Heart right ventricle (tissue), 16 donors: ENCODE measurements at places on chromosomes 12 and 14. TPM values are rescaled to one million over a fixed set of nuclear protein-coding genes. Genes with fewer than 3 reads are reported as not detected.
A peak's percentile ranks its signal among the peaks of the same experiment; 100 is the strongest.

The HOXC11 gene
- not detected for polyA plus RNA-seq

The C1QL4 gene
- polyA plus RNA-seq, result not detected

The RFX4 gene
- not detected for polyA plus RNA-seq

The GLIPR1L1 gene
- not detected for polyA plus RNA-seq

The CPNE6 gene
- not detected for polyA plus RNA-seq

The CAPZA3 gene
- not detected for polyA plus RNA-seq

The FSCB gene
- not detected for polyA plus RNA-seq

DNA sequence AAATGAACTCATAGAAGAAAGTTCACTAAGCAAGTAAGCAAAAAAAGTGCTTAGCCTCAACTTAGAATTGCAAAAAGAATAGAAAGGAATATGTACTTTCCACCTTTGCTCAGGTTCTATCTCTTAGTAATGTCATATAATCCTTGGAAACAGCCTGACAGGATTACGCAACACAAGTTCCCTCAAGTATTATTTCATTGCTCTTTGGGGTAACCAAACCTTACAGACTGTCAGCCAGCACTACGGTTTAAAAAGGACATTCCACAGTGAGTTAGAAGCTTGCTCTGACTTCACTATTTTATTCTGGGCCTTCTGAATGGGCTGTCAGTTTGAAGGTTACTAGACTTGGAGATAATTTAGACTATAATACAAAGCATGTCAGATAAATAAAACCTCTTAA lies 264.0 kb downstream of the ATXN7L3B start:
- no peak for DNase-seq

DNA sequence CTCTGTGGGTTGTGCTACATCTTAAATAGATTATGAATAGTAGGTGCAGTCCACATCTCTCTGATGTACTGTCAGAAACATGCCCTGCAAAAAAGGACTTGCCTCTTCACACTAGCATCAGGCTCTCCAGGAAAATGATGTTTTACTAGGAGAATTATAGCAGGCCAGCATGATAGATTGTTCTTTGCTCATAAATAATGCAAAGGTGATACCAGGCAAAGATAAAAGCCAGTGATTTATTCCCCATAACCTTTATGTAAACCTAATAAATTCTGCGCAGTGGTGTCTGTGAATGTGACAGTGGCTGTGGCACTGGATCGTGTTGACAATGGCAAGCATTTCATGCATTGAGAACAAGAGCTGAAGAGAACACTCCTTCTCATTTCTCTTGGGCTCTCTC lies 646.5 kb upstream of the SEL1L start:
- DNase-seq, result no peak

GRCh38 chr12:810116-810515 lies 57.7 kb downstream of the WNK1 start:
- DNase-seq, result no peak

DNA sequence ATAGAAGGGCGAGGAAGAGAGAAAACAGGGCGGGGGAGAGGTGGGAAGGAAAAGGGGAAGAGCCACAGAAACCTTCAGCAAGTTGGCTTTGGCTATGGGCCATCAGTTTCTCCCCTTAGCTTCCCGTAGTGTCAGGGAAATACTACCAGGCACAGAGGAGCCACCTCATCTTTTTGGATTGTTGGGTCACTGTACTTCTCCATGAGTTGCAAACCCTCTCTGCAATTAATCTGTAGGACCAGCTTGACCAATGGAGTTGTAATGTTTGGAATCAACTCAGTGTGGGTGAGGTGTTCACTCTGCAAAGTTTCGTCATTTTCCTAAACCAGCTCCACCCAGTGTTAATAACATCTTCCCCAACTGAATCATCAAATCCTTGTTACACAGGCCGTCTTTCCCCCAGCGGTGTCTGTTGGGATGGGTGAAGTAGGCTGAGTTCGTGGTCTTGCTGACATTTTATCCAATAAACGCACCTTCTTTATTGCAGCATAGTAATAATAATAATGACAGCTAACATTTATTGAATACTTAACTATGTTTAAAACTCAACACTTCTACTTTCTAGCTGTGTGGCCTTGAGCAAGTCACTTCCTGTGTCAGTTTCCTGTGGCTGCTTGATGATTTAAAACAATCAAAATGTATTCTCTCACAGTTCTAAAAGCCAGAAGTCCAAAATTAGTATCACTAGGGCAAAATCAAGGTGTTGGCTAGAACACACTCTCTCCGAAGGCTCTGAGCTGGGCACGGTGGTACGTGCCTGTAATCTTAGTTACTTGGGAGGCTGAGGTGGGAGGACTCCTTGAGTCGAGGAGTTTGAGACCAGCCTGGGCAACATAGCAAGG lies 8.1 kb upstream of the GLTP start:
- DNase-seq, result no peak

- DNase-seq, result no peak
Observed at GRCh38 chr12:48413388-48413787, 59.0 kb upstream of the ANP32D start.

- DNase-seq, result peak; percentile 90
Observed at GRCh38 chr12:51886021-51886710, 1.7 kb upstream of the ANKRD33 start.

DNA sequence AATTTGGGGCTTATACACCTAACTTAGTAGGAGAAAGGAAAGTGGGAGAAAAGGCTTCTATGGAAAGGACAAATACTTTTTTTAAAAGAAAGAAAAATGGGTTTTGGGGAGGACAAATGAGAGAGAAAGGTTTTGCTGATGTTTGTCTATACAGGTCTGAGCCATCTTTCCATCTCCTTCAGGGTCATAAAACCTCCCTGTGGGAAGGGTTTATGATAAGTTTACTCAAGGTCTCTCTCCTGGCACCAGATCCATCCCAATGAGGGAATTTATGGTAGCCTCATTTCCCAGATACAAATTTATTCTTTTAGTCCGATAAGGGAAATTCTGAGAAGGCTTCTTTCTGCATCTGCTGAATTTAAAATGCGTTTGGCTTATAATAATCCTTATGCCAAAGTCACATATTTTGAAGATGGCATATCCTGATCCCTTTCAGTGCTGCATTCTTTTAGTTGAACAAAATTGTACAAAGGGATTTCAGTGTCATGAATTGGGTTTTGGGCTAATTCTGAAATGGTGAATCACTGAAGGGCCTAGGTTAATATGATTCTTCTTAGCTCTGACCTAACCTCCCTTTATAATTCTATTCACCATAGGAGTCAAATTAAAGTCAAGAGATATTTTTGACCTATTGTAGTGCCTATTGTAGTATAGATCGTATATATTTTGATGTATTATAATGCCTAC lies 173.5 kb upstream of the DYRK2 start:
- DNase-seq, result no peak

DNA sequence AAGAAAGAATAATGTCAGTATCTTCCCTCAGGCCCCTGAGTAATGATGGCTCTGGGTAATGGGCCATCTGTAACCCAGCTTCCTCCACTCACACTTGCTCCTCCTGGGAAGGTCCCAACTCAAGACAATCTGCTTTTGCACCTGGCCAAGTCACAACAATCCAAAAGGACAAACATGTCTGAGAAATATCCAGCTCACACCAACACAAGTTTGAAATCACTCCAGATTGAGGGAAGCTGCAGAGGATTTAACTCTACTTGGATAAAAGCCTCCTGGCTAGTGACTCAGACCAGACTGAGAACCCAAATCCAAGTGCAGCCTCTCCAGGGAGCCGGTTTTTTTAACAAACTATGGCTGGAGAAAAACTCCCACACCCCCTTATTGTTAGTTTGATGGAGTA lies 34.2 kb downstream of the RTRAF start:
- DNase-seq, result peak; percentile 69
